ENCODE measurements at places on chromosomes 12 and 14.

DNA sequence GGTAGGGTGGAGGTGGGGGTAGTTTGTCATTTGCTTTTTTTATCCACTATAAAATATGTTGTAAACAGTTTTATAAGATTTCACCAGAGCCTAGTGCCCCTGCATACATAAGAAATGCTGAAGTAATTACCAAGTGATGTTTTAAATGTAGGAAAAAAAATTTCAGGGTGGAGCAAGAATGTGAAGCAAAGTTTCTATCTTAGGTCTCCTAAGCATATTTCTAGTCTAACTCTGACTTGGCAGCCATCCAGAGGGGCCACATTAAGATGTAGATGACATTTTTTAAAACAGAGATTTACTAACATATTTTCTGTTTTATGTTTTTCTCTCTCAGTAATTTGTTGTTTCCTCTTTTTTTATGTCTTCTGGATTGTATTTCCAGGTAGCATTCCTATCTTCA lies 15.8 kb upstream of the KRAS start:
- no peak for DNase-seq

- no peak for DNase-seq
Observed at GRCh38 chr14:84622357-84622756, 907.6 kb upstream of the FLRT2 start.

DNA sequence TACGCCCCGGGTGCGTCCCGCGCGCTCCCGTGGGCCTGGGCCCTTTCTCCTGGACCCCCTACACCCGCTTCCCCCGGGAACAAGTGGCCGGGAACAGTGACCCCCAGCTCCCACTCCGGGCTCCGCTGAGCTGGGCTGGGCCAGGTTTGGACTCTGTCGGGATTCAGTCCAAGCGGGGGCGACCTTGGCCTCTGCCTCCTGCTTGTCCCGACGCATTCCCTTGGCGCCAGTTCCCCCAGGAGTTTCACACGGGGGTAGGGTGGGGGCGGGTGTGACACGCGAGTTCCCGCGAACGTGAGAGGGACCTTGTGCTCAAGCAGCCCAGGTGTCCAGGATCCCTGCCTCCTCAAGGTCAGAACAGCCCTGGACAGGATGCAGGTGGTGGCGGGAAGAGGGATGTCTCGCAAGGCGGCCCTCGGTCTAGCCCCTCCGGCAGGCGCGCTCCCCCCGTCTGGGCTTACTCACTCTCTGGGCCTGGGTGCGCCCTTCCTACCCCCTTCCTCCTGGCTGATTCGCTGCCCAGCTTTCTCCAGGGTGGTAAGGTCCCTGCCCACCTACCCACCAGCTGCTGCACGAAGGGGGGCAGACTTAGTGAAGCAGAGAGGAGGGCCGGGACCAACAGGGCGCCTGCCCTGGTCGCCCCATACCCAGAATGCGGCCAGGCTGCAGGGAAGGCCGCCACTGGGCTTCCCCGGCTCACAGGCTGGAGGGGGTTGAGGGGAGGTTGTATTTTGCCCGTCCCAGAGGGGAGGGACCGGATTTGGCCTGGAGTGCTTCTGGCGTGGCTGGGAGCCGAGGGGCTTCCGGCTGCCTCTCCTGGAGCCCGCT lies 862 bp downstream of the CRIP2 start:
- DNase-seq: no peak

- DNase-seq: no peak
Observed at GRCh38 chr12:76422543-76423438, 74.6 kb upstream of the BBS10 start.

GRCh38 chr14:63712123-63712522 lies 15.7 kb downstream of the SGPP1 start:
- DNase-seq: no peak

DNA sequence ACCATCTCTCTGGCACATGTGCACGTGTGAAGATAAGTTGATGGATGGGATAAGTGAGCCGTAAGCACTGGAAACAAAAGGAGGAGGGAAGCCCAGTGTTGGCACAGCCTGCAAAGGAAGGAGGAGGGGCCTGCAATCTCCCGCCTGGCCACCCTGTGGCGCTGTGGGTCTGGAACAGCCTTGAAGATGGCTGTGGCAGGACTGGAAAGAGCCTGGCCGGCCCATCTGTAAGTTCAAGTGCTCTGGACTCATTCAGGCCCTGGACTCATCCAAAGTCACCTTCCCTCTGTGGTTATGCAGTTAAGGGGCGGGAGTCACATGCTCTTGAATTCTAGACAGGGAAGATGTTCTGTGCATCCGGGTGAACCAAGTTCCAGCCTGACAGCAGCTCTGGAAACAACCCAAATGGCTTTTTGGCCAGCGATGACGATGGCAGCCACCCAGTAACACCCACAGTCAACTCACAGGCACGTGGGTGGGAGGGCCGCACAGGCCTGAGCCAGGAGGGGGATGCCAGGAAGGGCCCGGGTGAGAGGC lies 50.4 kb downstream of the CHGA start:
- DNase-seq: no peak

DNA sequence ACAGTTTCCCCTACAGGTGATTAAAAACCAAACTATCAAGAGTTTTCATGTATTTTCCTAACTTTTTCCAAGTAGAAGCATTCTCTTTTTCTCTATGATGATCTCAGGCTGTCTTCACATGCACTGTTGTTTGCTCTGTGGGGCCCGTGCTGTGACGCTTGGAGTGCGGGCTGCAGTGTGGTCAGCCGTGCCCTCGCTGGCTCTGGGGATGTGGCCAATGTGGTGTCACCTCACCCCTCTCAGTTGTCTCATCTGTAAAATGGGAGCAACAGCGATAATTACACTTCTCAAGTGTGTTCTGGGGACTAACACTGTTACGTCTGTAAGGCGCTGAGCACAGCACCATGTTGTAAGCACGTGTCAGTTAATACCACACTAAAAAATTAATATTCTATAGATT lies 28.6 kb downstream of the DDX51 start:
- no peak for DNase-seq

GRCh38 chr12:53478865-53479264 lies 20.4 kb downstream of the MAP3K12 start:
- no peak for DNase-seq

DNA sequence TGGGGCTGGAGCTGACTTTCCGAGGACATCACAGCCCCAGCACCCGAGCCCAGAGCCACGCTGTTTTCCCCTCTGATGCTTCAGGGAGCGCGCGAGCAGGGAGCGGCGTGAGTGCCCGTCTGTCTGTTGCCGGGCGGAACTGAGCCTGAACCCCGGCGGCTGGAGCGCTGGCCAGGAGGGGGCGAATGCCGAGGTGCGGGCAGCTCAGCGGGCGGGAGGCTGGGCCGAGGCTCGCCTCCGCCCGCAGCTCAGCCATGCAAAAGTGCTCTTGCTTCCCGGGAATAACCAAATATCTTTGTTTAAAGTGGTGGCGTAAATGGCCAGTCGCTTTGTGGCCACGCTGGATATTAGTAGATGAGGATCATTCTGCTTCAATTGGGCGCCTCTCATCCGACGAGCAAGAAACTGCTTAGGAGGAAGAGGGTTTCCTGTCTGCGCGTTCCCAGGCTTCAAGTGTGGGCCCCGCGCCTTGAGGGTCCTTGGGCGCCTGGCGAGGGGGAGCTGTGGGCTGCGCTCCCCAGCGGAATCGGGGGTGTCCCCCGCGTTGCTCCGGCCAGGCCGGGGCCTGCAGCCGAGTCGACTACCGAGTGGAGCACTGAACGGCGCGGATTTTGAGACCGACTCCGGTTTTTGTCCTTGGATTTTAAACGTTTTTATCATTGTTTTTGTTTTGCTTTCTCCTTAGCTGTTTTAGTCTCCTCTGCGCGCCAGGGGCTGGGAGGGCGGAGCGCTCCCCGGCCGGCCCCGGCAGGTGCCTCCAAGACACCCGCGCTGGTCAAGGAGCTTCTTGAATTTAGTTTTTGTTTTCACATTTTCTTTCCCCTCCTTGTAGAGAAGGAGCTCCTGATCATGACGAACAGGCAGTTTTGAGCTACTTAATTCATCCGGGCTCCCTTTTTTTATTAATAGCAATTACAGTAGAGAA lies 831 bp upstream of the NKX2-1 start:
- no peak for DNase-seq

DNA sequence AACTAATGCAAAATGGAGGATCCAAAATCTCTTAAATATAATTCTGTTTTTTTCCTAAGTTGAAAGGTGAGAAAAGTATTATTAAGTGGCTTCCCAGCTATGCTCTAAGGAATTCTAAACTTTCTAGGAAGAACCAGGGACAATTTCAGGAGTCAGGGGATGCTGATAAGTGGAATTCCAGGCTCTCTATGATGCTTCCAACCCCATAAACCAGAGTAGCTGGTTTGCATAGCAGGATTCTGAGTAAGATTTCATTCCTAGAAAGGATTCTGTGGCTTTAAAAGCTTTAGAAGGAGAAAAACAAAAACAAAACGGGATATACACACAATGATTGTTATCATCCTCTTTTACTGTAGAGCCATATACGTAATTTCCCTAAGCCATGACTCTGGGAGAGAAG lies 93.9 kb downstream of the SLC16A7 start:
- DNase-seq: no peak
